SK-N-DZ (cell line): ENCODE measurements at places on chromosomes 2 and 18.

DNA sequence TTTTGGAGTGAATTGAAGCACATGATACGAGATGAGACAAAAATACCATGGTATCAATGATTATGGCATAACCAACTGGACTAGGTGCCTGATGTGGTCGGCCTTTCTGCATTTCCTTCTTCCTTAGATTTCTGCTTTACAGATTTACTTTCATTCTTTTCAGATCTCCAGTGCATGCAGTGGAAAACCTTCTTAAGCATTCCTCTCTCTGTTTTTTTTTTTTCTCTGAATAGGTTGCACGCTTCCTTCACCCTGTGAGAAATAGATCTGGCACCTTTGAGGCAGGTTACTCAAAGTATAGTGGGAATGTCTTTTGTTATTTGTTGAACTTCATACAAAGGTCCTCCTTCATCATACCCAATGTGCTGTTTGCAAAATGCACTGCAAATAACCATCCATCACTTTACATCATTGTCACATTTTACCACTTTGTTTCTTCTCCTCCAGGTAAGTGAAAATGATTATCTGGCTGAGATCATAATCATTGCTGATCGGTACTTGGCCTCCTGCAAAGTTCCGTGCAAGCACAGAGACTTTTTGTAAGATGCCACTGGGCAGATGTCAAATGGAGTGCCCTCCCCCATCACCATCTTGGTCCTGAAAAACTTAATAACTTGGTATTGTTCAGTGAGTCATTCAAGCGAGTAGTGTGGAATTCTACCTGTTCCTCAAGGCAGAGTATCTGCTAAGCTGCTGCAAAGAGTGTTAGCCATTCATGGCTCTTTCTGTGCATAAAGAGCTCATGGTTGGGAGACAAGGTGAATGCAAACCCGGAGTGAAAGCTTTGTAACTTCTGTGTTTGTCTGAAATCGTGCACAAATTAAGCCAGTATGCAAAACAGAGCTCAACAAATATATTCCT, 30.0 kb upstream of the KLHL14 start:
- no peak for DNase-seq

GRCh38 chr2:241509155-241509784, 886 bp upstream of the STK25 start:
- no peak for DNase-seq

GRCh38 chr2:239951825-239952224, 73.3 kb downstream of the NDUFA10 start:
- no peak for DNase-seq

DNA sequence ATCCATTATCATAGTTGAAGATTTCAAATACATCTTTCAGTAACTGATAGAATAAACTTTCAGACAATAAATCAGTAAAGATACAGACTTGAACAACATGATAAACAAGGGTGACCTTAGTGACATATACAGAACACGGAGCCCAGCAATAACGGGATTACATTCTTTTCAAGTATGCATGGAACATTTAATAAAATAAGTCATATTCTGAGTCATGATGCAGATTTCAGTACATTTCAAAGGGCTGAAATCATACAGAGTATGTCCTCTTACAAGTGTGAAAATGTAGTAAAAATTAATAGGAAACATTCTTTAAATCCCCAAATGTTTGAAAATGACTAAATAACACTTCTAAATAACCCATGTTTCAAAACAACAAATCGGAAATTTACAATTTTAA, 17.2 kb upstream of the KLHL29 start:
- no peak for DNase-seq

GRCh38 chr2:124983595-124983994, 958.5 kb downstream of the CNTNAP5 start:
- no peak for DNase-seq

- DNase-seq = no peak
Observed at GRCh38 chr18:35045806-35046205, 4.6 kb downstream of the MAPRE2 start.

- no peak for DNase-seq
Observed at GRCh38 chr2:158529379-158530259, 72.9 kb downstream of the PKP4 start.

- no peak for DNase-seq
Observed at GRCh38 chr2:54373855-54374254, 82.3 kb upstream of the SPTBN1 start.

DNA sequence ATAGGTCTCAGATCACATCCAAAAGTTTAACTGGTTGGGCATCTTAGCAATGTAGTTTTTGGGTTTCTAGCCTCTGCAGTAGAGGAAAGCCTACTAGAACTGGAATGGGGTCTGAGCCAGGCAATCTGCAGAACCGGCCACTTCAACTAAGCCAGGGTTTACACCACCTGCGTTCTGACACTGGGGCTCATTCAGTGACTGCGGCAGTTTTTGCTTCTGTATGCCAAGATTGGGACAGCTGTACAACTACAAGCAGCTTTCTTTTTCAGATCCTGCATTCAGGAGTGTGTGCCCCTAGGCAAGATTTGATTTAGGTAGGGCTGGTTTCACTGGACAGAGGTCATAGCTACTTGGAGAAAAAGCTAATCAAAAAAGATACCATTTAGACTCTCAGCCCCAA, 43.7 kb upstream of the IGFBP5 start:
- DNase-seq = no peak
